H54 (cell line): ENCODE measurements at places on chromosomes 1 and 21.

- no peak for DNase-seq
These were observed 800 bp downstream of the DR1 start for GRCh38 chr1:93346421-93346993.

DNA sequence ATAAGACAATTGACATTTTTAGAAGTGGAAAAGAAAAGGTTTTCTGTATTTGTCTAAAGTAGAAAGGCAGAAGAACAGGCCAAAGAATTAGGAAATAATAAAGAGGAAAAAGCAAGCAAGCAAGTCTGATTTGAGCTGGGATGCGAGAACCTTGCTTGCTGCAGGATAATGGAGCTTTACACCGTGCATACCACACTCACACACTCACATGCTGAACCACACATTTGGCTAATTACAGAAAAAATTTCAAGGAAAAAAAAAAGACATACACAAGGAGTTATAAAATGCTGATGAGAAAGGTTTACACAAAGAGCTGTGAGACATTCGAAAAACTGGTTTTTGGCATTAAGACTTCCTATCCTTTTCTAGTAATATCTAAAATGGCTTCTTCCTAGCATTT lies 593.9 kb downstream of the KIF26B start:
- no peak for DNase-seq

DNA sequence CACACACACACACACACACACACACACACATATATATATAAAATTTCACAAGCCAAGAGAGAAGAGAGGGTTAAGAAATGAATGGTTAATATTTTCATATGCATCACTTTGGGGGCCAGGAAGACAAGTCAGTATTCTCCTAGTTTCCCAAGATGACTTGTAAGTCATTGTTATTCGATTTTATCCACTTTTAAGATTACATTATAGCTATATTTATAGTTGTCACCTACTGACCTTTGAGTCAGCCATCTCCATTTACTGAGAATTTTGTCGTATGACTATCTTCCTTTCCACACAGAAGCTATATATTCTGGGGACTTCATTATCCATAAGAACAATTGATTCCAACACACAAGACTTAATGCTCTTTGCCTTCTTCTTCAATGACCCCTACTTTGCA lies 8.9 kb downstream of the LYST start:
- DNase-seq: no peak

DNA sequence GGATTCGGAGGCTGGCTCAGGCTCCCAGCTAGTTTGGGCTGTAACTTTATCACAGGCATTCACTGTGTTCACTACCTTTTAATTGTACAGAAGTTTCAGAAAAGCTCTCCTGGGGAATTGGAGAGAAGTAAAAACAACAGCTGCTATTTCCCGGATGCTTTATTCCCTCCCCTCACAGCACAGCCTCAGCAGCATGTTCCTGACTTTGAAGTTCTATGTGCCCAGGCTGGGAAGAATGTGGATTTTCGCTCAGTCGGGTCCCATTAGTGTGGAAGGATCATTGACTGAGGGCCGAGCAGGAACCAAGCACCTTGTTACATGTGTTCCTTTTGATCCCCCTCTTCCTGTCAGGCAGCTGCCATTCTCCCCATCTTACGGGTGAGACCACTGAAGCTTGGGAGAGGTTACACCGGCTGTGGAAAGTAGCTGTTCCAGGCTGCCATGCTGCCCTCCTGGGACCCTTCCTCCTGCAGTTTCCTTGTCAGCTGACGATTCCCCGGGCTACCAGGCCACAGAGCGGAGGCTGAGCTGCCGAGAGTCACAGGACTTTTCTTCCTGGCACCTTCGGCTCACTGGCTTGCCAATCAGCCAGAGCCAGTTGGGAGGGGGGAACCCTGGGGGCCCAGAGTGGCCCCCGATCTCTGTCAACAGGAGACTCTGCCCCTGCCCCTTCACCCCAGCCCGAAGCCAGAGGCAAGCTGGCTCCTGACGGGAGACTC lies 223.1 kb upstream of the TMEM51 start:
- DNase-seq: no peak

DNA sequence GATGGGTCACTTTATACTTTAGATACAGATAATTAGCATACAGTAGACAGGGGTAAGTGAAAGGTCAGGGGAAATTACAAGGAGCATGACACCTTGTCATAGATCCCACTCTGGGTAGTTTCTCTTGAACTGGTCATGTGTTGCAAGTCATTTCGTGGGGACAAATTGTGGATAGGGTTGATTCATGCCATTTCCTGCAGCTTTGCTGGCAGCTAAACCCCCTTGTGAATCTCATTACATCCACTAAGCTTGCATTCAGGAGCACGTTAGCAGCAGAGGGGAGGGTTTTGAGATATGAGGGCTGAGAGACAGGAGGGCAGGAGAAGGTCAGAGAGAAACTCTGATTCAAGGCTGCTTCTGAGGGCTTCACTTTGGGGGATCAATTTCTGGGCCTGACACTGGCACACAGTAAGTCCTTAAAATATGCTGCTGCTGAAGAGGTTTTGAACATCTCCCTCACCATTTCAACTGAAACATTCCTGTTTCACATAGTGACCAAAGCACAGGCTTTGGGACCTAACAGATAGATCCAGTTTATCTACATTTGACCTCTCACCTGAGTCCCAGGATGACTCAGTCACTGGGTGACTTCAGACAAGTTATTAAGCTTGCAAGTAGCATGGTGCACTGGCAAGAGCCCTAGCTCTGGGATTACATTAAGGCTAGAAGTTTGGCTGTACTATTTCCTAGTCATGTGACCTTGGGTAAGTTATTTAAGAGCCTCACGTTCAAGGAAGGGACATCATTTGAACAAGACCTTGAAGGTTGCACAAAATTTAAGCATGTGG lies 206.0 kb upstream of the USP24 start:
- no peak for DNase-seq
